ENCODE measurements at places on chromosomes 13 and 19.

- no peak for DNase-seq
These were observed 61.3 kb downstream of the ENOX1 start for GRCh38 chr13:43725460-43725859.

DNA sequence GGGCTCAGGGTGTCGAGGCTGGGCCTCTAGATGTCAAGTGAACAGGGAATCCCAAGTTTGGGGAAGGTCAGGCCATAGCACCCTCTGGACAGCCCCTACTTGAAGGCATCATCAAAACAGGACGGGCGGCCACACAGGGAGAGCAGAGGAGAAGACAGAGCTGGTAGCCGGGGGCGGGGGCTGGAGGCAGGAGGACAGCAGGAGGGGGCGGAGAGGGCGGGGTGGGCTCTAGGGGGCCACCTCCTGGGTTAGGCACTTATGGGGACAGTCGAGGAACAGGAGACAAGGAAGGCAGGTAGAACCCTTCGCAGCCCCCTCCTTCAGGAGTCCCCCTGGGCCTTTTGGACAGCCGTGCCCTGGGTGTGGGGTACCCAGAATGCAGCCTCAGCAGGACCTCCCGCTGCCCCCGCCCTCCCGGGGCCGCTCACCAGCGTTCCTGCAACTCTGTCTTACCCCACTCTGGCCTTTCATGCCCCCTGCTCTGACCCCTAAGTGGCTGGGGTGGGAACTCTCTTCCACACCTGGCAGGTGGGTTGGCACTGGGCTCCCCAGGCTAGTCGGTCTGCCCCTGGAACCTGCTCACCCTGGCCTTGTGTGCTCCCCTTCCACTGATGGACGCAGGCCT is 5.8 kb downstream of the SSBP4 start:
- DNase-seq, result no peak

GRCh38 chr19:47475465-47475864 is 3.8 kb upstream of the SLC8A2 start:
- no peak for DNase-seq

DNA sequence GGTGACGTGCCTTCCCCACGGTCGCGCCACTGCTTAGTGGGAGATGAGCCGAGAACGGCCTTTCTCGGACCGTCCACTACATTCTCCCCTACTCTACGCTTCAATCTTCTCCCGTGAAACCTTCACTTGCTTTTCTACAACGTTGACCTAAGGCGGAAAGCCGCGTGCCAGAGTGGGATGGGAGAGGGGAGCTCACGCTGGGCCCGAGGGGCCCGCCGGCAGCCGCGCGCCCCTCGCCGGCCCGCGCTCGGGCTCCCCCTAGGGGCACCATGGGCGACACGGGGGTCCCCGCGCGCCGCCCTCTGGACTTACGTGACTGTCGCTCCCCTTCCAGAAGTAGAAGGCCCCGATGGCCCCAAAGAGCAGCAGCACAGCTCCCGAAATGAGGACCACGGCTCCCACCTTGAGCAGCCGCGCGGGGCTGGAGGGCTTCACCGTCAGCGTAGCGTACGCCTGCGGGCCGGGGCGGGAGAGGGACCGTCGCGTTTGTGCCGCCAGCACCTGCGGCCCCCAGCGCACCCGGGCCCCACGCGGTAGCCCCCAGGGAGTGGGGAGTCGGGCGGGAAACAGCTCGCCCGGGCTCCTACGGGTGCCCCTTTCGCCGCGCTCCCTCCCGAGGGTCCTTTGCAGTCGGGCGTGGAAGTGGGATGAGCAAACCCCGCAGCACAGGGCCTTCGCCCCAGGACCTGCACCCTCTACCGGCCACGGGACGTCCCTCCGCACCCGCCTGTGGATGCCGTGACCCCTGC is 727 bp downstream of the CNMD start:
- no peak for DNase-seq

All from midbrain (tissue), 1 donor.